ENCODE measurements at places on chromosomes 5 and 9.

DNA sequence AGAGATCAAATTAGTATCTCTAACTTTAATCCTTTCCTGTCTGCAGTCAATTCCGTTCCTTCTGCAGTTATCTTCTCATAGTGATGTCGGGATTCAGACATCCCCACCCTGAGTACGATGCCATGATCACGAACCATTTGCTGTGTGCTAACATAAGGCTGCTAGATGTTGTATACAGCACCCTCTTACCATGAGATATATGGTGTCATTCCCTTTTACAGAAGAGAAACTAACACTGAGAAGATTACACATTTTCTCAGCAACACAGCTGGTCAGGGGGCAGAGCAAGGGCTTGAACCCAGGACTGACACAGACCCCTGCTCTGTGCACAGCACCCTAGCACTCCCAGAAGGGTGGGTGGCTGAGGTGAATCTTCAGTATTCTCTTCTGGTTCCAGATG is 46.9 kb upstream of the HSD17B4 start:
- no peak for DNase-seq

DNA sequence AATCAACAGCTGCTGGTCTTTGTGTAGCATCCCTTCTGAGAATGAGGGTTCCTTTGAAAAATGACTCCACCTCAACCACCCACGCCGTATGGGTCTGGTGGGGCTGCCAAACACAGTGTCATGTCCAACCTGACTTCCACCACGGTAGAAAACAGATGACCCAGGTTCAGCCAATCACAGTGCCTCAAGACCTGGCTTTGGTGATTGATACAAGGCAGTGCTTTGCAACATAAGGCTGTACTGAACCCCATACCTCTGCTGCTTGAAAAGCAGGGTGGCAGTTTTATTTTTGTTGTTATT is 11.5 kb upstream of the TGFBR1 start:
- DNase-seq = no peak

GRCh38 chr5:56259002-56259511 is 25.9 kb upstream of the ANKRD55 start:
- DNase-seq = no peak

DNA sequence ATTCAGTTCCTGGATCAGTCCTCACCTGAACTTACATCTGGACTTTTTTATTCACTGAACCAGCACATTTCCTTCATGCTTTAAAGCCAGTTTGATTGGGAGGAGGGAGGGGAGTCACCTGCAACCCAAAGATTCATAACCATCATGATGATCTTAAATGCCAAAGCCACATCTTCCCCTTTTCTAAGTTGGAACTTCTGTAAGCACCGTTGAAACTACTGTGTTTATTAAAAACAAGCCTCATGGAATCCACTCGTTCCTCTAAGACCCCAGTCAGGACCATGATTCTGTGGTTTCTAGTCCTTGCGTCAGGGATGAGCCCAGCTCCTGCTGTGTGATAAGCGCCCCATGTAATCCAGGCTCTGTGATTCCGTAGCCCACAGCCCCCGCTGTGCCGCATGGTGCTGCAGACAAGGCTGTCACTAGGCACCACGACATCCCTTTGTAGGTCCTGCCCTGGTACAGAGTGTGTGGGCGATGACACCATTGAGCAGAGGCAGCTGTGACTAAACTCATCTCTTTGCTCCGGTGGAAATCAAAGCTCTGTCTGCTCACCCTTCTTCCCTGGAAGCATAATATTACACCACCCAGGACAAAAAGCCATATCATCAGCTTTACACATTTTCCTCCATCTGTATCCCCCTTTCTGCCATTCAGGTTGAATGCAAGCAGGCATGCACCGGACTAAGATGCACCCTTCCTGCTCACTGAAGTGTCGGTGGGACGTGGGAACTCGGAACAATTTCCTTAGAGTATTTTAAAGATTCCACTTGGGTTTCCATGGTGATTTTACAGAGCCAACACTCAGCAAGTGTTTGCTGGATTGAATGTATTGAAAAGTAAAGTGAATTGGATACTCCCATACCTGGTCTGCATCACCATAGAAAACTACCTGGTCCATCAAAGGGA is 132.0 kb upstream of the FSTL4 start:
- DNase-seq = no peak

DNA sequence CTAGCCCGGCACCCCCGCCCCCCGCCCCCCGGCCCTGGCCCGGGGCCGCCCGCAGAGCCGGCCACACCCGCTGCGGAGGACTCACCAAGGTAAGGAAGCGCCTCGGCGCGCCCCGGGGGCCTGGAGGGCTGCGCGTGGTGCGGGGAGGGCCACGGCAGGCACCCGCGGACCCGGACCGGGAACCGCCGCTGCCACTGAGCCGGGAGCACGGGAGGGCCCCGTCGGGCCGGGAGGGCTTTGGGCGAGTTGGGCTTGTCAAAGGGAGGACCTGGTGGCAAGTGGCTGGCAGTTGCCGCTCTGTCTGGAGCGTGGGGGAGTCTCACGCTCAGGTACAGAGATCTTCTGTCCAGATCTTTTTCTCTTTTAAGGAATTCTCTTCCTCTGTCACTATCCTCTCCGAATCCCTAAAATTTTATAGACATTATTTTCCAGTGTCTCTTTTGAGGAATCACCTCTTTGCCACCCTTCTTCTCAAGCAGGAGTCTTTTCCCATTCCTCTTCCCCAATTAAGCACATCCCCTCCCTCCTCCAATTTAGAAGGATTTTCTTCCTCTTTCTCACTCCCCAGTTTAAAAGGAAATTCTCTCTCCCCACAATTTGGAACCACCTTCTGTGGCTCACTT is 11.3 kb upstream of the LHX2 start:
- DNase-seq = no peak

GRCh38 chr5:95619096-95619495 is 791 bp upstream of the GPR150 start:
- no peak for DNase-seq

DNA sequence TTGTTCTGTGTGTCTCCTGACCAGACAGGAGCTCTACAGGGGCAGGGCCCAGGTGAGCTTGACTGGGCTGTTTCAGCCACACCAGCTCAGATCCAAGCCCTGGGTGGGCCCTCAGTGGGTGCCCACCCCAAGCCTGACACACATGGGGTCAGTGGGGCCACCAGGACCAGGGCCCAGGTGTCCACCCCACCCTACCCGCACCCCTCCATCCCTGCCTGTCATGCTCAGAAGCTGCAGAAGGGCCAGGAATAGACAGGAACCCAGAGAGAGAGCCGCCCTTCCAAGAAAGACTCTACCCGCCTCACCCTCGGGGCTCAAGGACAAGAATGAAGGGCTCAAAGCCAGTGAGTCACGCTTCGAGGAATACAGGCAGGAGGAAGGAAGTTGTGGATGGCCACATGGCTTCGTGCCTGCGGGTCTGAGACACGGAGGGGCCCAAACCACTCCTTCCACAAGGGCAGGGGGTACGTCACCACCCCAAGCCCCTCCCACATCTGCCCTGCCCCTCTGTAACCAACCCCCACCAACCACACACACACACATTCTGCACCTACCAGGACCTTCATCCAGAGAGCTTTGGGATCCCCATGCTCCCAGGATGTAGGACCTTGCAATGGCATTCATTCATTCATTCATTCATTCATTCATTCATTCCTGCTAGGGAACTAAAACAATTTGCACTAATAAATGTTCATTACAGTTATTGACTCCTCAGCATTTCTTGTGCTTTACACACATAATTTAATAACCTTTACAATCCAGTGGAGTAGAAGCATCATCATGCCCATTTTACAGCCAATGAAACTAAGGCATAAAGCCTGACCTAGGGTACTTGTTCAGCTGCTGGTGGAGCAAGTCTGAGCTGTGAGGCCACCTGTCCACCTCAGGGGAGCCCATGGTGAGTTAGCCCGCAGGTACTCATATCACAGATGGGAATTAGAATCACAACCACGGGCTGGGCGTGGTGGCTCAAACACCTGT is 55.9 kb upstream of the STXBP1 start:
- DNase-seq = peak; percentile 39

GRCh38 chr5:56596155-56596554 is 219.2 kb upstream of the MAP3K1 start:
- DNase-seq = no peak

GRCh38 chr9:69056191-69056815 is 20.8 kb downstream of the FXN start:
- DNase-seq = no peak

DNA sequence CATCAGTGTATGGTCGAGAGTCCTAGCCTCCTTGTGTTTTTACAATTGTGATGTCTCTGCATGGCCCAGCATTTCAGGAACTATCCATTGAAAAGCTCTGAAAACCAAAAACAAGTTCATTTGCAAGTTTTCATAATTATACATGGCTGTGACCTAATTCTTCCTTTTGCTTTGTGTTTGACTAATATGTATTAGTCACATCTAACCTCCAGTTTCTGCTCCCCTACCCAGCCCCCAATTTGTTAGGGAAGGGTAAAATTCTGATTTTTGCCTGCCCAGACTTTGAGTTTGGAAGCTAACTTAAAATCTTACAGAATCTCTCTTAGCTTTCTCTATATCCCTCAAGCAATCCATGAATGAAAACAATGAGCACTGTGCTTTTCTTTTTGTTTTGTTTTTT is 128.2 kb upstream of the SEMA6A start:
- DNase-seq = no peak

GRCh38 chr5:125044491-125045282 is 298.2 kb upstream of the ZNF608 start:
- no peak for DNase-seq

DNA sequence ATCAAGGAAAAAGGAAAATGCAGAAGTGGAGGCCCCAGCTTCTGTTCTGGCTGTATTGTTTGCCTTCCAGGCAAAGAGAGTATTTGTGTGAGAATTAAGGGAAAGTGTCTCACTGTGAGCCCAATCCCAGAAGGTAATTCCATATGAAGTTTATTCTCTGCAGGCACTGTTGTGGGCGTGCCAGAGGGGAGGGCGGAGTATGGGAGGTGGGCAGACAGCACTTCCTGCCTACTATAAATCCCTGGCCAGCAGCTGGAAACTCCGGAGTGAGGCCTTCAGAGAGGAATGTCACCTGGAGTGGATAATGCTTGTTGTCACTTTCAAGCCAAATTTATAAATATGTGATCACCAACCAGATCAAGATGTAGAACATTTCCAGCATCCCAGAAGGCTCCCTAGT is 209.5 kb downstream of the ARHGAP26 start:
- DNase-seq = no peak

DNA sequence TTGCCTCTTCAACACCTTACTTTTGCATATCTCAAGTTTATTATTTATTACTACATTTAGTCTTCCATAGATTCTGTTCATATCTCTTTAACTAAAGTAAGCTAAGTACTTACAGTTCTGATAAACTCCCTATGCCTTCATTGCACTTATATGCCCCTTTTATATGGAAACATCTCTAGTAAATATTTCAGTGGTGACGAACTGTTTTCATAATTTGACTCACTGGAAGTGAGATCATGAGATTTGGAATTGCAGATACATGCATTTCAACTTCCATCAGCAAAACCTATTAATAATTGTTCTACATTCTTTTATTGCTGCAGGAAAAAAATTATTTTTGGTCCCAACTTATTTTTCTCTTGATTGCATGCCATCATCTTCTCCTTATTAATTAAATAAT is 263.5 kb downstream of the CD180 start:
- DNase-seq = no peak

GRCh38 chr9:32864971-32865370 is 81.6 kb downstream of the TMEM215 start:
- DNase-seq = no peak

DNA sequence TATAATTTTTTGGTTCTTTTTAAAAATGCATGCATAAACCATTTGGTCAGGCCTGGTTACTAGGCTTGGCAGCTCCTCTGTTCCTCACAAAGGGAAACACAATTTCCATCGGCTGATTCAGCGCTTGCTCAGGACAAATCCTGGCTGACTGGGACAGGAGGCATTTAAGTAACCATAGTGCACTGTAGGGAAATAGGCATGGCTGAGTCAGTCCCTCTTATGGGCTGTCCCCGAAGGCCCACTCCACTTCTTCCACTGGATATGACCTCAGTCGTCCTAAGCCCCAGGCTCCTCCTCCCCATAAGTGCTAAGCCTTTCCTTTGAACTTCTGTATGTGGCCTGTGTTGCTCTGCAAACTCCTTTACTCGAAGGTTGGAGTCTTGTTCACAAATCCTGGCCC is 71.2 kb upstream of the GLIS3 start:
- no peak for DNase-seq

- no peak for DNase-seq
Measured at GRCh38 chr5:116898917-116899316, 324.3 kb upstream of the SEMA6A start.

GRCh38 chr9:86589273-86589672 is 235.1 kb upstream of the TUT7 start:
- no peak for DNase-seq

GRCh38 chr5:139696167-139696893 is 48.2 kb downstream of the CXXC5 start:
- DNase-seq = no peak

DNA sequence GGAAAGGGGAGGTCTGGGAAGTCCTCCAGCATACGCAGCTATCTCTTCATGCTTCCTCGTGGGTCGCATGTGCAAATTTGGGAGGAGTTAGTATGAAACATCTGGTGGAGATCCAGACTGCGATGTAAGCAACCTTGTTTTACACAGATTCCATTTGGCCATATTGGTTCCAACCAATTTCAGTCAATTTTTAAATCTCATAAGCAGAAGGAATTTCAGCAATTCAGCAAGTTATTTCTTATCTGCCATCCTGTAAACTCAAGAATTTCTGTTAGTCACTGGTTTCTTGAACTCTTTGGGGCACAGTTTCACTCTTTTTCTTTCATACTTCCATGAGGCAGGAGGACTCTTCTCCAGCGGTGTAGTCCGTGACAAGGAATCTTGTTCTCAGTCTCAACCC is 130.4 kb upstream of the CLINT1 start:
- no peak for DNase-seq

DNA sequence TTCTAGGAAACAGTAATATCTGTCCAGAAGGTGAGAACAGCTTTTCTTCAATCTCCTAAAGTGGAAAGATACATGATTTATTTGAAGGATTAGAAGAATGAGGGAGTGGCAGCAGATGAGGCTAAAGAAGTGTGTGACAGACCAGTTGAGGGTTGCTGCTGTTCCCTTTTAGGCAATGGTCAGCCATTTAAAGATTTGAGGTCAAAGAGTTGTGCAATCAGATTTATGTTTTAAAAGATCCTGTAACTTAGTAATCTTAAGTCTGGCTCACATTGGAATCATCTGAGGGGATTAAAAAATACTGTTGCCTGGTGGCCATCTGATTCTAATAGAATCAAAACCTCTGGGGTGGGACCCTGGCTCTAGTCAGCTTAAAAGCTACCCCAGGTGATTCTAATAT is 4.3 kb upstream of the SGCD start:
- no peak for DNase-seq

GRCh38 chr9:79134654-79135053 is 437.1 kb upstream of the TLE4 start:
- no peak for DNase-seq

DNA sequence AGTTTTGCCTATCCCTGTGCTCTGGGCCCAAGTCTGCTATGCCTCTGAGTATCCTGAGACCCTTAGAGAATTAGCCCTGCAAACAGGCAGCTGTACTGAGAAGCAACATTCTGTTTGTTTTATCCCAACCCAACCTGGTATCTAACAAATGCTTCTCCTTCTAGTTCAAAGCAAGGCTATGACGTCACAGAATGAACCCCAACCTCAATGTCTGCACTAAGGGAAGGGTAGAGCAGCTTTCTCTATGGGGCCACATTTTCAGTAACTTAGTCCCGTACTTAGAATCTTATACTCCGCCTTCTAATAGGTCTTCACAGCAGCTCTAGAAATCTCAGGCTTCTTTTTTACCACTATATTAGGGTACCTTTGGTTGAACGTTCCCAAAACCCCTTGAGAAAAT is 169.6 kb downstream of the TSSK1B start:
- DNase-seq = no peak

GRCh38 chr9:7234144-7234543 is 476.4 kb downstream of the KDM4C start:
- no peak for DNase-seq

Measured in activated T-helper 1 cell treated with anti-CD3 and anti-CD28 coated beads, Interleukin-2, amount 50 U/mL, for 16 hours (primary cell).